ENCODE measurements at places on chromosomes 11 and 22.

GRCh38 chr22:37485395-37486223 lies 575 bp downstream of the MFNG start:
- no peak for DNase-seq

GRCh38 chr11:127485541-127485940 lies 485.0 kb upstream of the KIRREL3 start:
- DNase-seq: peak; percentile 61

- no peak for DNase-seq
These were observed 1.6 kb downstream of the MARK2 start for GRCh38 chr11:63840356-63841060.

- DNase-seq: peak; percentile 16
These were observed 20.8 kb upstream of the CHKA start for GRCh38 chr11:68142028-68142412.

GRCh38 chr11:76579056-76579751 lies 91.3 kb downstream of the LRRC32 start:
- DNase-seq: no peak

GRCh38 chr11:6603287-6604080 lies at the start of the genes ILK and RRP8:
TSS of gene ILK (plus strand) at chr11:6603774. CDS start at chr11:6604272, 498 bp downstream.
TSS of gene RRP8 (minus strand) at chr11:6603616. CDS start at chr11:6603502, 114 bp downstream.
- DNase-seq: peak; percentile 95

DNA sequence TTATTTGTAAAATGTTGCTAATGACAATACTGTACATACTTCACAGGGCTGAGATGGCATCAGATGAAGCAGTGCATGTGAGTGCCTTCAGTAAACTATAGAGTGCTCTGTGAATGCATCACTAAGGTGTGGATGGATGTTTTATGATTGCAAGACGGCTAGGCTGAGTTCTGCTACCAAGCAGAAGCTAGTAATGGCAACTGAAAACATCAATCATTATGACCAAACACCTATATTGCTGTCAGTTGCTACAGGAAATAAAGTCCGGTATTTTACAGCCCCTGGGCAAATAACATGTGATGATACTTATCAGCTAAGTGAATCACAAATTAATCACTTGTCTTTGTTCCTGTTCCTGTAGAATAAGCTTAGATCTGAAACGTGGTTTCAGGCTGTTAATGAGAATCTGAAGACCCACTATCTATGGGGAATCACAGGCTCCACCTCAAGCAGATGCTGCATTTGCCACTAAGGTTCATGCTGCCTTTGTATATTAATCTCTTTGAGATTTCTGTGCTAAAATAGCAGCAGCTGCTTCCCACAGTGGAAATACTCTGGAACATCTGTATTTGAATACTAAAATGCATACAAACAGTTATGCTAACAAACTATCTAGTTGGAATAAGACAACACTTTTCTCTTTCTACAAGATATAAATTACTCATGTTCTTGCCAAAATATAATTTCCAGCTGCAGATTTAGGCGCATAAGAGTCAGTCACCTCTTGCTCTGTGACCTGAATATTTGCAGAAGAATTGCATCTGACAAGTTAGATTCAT lies 254.0 kb upstream of the PITPNB start:
- DNase-seq: no peak

DNA sequence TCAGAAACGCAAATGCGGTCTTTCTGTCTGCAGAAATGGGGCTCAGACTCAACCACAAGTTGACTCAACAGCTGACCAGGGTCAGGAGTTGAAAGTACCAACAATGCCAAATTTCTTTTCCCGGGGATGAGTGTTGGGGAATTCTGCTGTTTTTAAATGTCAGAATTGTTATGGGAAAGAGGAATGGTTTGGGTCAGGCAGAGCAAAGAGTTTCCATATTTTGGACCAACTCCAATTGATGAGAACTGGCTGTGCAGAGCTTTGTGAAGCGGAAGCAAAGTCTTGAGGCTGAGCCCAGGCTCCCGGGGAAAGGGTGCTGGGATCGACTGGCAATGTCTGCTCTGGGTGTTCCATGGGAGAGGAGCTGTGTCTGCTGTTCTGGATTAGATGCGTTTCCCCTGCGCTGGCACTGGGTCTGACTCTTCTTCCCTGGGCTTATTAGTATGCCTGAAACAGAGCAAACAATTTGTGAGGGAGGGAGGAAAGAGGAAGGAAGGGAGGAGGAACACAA lies 36.2 kb downstream of the TXN2 start:
- DNase-seq: peak; percentile 73

GRCh38 chr22:28703436-28703835 lies 23.8 kb upstream of the TTC28 start:
- DNase-seq: no peak

GRCh38 chr11:61112575-61112974 lies 10.3 kb downstream of the CD5 start:
- no peak for DNase-seq

DNA sequence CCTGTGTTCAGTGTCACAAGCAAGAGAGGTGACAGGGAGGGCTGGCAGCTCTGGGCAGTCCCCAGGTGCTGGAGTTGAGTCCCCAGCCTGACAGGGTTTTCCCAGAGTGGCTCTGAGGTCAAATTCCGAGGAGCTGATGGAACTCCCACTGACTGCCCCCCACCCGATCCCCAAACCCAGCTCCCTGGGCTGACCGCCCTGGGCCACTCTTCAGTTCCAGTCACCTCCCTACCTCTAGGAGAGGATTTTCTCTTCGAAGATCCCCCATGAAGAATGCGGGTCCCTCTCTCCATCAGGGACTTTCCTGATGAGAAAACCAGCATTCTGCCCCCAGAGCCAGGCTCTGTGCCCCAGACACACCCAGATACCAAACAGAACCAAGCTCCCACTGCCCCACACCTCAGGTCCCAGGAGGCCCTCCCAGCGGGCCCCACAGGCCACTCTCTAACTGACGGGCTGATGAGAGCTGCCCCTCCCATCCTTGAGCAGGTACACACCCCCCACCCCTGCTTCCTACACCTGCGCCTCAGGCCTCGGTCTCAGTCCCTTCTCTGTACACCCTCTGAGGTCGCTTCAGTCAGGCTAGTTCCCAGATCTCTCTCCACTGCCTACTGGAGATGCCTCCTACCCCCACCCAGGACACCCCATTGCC lies 12.1 kb upstream of the RAC2 start:
- no peak for DNase-seq

DNA sequence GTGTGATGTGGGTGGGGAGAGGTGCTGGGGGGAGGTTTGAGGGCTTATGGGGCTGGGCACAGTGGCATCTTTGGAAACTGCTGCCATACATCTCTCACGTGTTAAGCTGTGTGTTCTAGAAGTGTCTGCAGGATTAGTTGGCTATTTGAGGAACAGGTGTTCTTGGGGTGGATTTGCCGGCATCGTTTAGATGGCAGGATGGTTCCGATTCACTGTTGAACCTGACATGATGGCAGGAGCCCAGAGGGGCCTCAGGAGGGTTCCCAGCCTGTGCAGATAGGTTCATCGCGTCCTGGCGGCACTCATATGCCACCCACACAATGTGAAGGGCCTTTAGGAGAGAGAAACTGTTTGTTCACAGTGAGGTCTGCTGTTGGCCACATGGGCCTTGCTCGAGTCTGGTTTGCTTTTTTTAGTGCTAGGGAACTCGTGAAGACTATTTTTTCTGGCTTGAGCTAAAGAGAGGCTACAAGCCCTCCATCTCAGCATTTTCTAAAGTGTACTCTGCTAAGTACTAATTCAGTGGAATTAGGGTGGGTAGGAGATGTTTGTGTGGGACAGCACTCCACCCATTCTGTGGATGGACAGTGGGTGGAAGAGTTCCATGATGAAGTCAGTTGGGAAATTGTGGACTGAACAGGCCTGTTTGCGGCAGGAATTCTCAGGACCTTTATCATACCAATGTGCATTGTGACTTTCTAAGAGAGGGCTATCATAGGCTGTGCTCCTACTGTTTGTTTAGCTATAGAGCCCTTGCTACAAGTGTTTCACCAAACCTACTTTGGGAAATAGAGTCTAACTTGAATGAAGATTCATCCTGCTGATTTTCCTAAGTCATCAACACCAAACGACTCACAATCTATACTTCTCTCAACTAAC lies 55.4 kb upstream of the PLET1 start:
- no peak for DNase-seq

DNA sequence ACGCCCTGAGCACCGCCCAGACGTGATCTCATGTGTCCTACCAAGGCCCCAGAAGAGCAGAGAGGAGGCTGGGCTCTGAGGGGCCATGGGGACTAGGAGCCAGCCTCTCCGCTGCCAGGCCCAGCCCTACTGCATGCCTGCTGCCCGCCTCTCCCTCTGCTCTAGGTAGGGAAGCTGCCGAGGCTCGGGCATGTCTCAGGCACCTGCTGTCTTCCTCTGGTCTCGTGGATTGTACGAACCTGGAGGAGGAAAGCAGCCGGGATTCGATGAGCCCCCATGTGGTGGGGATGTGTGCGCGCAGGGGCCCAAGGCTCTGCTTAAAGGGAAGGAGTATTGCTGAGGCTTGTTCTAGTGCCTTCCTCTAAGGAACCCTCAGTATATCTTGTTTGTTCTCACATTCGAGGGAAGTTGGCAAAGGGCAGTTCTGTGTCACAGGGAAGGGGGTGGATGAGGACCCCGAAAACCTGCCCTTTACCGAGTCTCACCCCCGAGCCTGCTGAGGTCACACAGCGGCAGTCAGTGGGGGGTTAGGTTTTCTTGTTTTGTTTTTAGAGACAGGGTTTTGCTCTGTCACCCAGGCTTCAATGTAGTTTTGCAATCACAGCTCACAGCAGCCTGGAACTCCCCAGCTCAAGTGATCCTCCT lies 21.2 kb downstream of the DAGLA start:
- peak; percentile 38 for DNase-seq

DNA sequence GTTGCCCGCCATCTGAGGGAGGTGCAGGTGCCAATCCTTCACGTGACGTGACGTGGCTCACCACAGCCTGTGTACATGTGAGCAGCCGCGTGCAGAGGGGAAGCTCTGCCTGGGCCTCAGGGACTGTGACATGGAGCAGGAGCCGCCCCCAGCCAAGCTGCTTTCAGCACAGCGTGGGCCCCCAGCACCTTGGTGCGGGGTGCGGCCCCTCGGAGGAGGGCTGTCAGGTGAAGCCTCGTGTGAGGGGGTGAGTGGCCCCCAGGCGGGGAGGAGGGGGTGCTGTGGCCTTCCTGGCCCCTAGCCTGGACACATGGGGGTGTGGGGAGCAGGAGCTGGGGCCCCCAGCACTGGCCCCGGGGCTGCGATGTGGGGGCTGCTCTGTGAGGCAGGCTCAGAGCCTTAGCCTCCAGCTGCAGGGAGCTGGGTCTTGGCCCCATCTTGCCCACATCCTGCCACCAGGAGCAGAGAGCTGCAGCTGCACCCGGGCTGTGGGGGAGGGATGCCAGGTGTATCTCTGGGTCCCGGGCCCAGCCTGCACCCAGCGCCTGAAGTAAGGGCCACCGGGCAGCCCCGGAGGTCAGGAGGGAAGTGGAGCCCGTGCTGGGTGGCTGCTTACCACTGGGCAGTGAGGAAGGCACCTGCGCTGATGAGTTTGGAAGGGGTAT lies at the start of gene ADORA2A:
TSS of gene ADORA2A (plus strand) at position 100 of the 665 bp plus-strand sequence. CDS start 5,806 bp downstream, outside the sequence.
- DNase-seq: no peak

GRCh38 chr22:45845076-45845487 lies 131.9 kb downstream of the WNT7B start:
- no peak for DNase-seq

GRCh38 chr11:75135021-75135650 lies 15.8 kb upstream of the SLCO2B1 start:
- no peak for DNase-seq

DNA sequence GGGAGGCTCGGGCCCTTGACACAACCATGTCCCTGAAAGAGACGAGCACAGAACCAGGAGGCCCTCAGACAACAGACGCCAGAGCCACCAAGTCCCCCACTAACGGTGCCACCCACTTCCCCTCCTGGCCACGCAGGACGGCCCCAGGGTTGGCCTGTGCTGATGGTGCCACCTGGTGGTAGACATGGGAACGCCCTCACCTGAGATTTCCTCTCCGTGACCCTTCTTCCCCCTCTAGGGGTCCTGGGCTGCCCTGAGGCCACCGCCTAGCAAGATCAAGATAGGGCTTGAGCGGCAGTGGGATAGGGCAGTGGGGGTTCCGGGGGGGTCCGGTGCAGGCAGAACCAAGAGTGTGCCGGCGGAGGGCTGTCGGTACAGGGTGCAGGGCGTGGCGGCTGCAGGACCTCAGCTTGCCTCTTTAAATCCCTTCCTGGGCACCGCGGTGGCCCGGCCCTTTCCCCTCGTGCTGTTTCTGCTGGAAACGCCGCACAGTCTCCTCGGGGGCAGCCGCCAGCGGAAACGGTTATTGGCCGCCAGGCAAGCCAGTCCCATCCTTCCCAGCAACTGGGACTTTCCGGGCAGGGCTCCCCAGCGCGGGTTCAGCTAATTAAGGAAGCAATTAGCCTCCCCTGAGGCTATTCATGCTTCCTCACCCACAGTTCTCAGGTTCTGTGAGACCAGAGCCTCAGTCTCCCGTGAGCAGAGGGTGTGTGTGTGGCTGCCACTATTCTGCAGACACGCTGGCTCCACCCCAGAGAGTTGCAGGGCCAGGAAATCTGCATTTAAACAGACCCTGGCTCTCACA lies 5.5 kb upstream of the NFAM1 start:
- DNase-seq: peak; percentile 85

DNA sequence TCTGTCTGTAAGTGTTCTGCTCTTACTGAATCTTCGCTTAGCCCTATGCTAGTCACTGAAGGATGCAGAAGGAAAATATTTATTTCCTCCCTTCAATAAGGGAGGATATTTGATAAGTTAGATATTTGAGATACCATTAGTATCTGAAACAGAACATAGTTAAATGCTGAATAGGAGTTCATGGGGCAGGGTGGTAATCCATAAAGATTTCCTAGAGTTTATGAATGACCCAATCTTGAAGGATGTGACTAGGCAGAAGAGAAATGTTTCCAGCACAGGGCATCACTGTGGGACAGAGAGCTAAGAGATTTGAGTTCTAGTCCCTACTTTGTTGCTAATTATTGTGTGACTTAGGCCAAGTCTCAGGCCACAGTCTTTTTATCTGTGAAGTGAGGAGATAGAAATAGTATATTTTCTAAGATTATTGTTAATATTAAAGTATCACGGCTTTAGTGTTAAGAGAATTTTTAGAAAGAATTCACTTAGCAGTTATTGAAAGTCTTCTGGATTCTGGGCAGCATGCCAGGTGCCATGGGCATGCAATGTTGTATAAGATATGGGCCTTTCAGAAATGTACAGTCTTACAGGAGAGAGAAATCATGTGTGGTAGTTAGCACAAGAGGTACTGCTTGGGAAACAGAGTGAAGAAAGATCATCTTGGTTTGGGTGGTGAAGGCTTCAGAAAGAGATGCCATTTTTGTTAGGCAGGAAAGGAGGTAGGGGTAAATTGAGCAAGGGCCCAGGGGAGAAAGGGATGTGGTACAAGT lies 24.0 kb downstream of the SWAP70 start:
- DNase-seq: no peak

GRCh38 chr11:71200172-71200716 lies 52.1 kb downstream of the SHANK2 start:
- DNase-seq: no peak
